ENCODE measurements at places on chromosomes 3 and 15.

DNA sequence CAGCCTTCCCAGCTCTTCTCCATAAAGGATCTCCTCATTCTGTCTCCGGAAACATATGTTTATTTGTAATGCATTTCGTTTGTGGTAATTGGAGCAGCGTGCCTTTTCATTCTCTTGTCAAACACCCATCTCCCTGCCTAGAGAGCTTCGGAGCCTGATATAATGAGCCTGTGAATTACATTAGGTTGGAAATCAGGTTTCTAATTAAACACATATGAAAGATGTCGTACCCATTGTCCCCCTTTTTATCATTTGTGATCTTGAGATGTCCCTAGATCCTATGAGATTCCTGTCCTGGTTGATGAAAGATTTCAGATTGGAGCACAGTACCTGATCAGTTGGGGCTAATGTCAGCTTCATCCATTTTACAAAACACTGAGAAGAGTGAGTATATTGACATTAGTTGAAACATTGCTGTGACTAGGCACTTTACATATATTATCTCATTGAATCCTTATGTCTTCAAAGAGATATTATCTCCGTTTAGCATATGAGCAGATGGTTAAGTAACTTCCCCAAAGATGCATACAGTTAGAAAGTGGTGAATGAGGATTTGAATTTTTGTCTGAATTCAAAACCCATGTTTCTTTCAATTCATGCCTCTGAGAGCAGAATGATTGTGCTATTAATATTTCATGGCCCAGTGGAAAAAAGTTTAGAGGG is 23.1 kb downstream of the SYN2 start:
- DNase-seq = no peak

DNA sequence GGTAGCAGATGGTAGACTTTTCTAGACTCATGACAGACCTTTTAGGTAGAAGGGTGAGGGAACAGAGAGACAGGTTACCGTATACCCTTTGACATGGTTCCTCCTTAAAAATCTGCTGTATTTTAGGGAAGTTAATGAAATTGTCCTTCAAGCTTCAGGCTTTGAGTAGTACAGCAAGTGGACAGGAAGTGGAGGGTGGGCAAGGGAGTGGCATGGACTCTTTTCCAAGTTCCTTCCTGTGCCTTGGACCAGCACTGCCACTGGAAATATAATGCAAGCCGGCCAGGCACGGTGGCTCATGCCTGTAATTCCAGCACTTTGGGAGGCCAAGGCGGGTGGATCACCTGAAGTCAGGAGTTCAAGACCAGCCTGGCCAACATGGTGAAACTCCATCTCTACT is 156.1 kb upstream of the LRRFIP2 start:
- DNase-seq = no peak

DNA sequence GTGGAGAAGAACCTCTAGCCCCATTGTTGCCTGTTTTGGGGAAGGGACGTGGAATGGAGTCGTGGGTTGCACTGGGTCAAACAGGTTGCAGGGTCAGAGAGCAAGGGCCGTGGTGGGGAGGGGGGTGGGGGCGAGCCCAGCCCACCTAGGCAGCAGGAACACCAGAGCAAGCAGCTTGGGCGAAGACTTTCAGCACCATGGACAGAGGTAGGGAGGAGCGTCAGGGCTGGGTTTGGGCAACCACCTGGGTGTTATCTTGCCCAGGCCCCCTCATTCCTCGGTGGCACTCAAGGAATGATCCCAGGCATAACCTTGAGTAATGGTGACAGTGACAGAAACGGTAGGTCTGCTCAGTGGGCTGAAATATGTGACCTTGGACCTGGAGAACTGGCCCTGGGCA is 45.9 kb upstream of the TMEM115 start:
- no peak for DNase-seq

DNA sequence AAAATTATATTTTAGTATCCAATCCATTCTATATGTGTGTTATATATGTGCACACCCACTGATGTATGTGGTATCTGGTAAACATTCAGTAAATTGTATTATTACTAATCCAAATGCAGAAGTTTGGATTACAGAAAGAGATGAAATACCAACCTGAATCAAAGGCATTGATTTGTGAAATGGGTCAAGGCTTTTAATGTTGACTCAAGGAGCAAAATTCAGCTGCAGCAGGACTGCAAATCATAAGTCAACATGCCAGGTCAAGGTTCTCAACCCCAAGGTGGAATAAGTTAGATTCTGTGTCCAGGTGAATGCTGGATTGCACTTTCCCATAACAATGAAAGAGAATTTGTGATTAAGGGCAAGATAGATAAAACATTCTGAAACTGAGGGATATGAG is 190.7 kb downstream of the GAP43 start:
- no peak for DNase-seq

GRCh38 chr15:63818191-63818590 is 15.6 kb downstream of the HERC1 start:
- no peak for DNase-seq

DNA sequence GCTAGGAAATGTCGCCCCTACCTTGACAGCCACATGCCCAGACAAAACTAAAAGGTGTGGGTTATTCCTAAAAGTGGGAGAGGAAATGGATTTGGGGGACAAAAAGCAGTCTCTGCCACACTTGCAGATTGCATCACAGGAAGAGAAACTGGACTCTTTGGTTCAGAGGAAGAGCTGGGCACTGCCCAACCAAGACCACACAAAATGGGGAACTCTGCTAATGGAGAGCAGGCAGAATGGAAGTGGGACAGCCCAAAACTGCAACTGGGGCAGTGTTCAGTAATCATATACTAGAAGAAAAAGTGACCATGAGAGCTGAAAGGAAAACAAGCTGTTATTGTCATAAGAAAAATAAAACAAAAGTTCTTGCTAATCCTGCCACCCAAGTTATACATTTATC is 138.9 kb upstream of the FRMD4B start:
- no peak for DNase-seq

Data from stromal cell of bone marrow (primary cell).